ENCODE measurements at places on chromosomes 1 and 21.
A peak's percentile ranks its signal among the peaks of the same experiment; 100 is the strongest.

DNA sequence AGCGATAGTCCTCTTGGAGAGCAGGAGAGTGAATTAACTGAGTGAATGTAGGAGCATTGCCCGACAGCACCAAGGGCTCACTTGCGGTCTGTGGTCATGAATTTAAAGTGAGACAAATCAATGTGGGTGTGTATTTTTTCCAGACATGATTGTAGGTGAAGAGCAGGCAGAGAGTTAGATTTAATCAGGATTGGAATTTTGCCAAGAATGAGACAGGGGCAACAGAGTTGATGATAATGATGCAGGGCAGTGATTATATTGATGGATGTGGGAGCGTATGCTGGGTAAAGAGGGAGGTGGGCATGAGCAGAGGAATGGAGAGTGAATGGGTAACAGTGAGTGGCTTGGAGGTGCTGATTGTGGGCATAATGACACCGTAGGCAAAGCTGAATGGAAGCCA, 20.0 kb upstream of the SYT6 start:
- no peak for DNase-seq

DNA sequence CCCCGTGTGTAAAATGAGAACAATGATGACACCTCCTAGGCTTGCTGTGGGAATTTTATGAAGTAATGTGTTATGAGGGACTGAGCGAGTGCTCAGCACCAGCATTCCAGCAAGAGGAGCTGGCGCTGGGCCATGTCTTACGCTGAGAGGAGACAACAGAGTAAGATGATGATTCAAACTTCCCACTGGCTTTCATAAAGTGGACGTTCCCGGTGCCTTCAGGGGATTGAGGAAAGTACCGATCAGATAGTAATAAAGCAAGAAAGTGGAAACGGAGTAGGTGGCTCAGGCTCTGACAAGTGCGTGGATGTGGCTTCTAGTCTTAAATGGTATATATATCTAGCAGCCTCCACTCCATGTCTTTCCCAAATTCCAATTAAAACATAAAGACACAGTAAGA, 23.8 kb downstream of the EPHA10 start:
- DNase-seq = no peak

DNA sequence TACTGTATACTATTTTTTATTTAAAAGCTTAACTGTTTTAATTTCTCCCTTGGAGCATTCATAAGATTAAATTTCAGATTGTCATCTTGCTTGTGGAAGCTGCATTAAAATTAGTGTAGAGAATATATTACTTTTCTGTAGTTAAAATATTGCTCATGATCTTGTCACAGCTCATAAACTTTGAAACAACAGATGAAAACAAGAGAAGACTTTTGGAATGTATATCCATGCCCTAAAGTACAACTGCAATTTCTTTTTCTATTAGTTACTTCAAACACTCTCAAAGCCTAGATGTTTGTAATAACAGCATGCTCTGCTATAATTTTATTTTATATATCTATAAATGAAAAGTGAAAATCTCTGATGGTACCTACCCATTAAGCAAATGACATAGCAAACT, 155.9 kb downstream of the COL11A1 start:
- DNase-seq = no peak

DNA sequence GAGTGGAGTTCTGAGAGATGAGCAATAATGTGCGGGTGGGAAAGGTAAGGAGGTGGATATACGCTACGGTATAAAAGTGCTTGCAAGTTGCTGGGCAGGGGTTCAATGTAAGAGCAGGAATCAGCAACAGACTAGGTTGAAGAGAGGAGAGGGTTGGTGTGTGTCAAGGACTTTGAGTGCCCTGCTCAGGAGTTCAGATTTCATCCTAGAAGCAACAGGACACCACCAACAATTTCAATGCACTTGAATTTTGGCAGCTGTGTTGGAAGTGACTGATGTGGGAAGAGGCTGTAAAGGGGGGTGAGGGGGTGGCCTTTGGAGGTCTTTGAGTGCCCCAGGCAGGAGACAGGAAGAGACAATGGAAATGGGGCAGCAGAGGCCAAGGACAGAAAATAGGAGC, 57.3 kb downstream of the RHOU start:
- no peak for DNase-seq

- DNase-seq = peak; percentile 42
These were observed 2.0 kb upstream of the C1orf174 start for GRCh38 chr1:3902111-3902511.

- no peak for DNase-seq
These were observed 55.2 kb downstream of the CD247 start for GRCh38 chr1:167463080-167463479.

- DNase-seq = no peak
These were observed 5.1 kb upstream of the MFSD2A start for GRCh38 chr1:39949891-39950290.

- DNase-seq = no peak
These were observed 151.3 kb downstream of the RUNX1 start for GRCh38 chr21:34897828-34898227.

- DNase-seq = no peak
These were observed 13.0 kb upstream of the ELAVL4 start for GRCh38 chr1:50095716-50096115.

DNA sequence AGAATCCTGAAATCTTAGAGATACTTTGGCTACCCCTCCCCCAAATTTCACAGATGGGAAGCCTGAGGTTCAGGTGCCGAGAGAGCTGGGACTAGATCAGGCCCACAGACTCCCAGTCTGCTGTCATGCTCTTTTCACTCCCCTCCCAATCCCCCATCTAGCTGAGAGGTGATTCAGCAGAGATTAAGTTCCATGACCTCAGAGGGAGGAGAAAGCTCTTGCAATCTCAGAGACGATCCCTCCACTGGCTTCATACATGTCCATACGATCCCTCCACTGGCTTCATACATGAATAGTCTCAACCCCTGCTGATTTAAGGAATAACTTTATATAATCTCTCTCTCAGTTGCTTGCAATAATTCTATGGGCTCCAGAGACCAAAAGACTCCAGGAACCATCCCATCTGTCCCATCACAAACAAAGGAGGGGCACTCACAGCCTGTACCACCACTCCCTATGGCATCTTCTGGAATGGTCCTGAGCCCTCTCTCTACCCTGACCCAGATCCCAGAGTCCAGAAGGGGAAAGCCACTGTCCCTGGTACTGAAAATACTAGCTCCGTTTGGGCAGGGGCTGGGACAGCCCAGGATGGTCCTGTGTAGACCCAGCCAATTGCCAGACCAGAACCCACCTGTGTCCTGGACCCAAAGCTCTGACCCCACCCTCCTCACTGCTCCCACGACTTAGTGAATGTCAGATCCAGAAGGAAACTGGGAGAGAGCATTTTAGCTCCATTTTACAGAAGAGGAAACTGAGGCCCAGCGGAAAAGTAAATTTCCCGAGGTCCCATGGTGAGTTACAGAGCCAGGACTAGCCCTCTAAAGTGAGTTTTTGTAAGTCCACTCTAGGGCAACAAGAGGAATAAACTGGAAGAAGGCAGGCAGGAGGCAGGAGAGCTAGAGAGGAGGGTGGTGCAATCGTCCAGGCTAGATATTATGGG, 27.1 kb downstream of the RIMS3 start:
- DNase-seq = no peak

GRCh38 chr1:194644528-194644927, 1458.1 kb upstream of the B3GALT2 start:
- DNase-seq = no peak

DNA sequence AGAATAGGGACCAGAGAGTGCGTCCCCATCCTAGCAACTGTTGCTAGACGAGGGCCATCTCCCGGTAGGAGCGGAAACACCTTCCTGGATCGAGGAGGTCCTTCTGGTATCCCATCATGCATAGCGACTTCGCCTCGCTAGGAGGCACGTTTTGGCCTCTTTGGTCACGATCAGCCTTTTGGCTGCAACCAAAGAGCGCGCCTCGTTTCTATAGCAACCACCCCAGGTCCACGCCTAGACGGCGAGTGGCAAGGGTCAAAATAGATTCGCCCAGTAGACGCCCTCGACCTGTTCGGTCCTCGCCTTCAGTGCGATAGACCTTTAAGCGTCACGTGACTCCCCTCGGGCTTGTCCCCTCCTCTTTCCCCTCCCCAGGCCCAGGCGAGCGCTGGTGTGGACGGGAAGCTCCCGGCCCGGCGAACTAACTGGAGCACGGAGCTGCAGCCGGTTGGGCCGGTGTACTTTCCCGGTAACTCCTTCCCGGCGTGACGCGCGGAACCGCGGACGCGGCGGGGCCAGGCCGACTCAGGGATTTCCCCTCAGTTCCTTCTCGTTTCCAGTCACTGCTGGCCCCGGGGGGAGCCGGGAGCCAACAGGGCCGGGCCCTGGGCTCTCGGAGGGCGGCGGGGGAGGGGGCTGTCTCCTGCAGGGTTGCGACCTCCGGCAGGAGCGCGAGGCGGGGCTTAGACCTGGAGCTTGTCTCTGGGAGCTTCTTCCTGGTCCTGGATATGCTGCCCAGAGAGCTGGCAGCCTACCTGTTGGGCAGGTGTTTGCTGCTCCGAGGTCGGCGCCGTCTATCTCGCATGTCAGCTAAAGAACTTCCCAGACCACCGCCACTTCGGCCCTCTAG, at the start of gene DNAJC16:
DNAJC16 (plus strand) TSS at position 359 of the 850 bp plus-strand sequence. CDS start 2,258 bp downstream, outside the sequence.
- DNase-seq = peak; percentile 99

DNA sequence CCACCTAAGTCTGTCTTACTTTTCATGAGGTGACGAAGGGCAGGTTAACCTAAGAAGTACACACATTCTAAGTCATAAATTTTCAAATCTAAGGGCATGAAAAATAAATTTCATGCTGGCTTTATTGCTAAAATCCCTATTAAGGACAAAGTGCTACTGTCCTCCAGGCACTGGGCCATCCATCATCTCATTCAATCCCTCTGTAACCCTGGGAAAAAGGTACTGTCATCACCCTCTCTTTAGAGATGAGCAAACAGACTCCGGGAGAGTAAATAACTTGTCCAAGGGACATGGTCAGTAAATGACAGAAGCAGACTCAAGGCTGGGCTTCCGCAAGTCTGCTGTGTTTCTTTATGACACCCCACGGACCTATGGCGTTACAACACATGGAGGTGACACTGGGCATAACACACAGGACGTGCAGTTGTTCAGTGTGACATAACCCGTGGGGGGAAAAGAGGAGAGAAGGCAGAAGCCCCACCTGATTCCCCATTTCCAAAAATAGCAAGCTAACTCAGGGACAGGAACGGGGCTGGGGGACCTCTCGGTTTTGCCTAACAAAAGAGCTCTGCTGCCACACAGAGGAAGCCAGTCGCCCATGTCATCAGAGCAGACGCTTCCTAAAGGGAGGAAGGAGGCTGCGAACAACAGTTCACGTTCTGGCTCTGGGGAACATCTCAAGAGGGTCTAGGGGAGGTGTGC, 12.5 kb upstream of the SRM start:
- no peak for DNase-seq

DNA sequence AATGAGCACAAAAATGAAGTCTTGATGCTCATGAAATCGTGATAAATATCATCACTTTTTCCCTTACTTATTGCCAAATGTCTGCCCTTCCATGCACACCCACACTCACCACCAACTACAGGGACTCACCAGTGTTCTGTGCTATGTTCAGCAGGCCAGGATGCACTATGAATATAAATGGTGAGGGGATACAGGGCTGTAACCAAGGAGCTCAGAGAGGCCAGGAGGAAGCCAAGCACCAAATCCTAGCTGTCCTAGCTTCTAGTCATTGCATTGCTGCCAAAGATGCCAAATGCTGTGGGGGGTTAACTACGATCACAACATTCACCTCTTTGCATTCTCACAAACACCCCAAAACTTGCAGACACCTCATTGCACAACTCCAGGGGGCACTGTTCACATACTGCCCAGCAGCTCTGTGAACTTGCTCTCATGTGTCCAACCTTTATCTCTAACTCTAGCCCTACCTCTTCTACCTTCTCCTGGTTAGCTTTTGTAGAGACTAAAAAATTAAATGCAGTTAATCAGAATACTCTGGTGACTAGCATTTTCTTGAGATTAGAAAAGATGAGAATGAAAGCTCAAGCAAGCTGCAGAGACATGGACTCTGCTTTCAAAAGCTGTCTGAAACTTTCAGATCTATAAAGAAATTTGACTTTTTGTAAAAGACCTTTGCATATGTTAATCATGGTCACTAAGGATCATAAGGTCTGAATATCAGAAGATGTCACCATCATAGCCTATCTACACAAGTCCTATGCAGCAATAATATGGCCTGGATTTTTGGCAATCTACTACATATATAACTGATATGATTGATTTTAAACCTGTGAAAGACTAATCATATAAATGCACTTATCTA, 13.9 kb upstream of the KIF14 start:
- no peak for DNase-seq

DNA sequence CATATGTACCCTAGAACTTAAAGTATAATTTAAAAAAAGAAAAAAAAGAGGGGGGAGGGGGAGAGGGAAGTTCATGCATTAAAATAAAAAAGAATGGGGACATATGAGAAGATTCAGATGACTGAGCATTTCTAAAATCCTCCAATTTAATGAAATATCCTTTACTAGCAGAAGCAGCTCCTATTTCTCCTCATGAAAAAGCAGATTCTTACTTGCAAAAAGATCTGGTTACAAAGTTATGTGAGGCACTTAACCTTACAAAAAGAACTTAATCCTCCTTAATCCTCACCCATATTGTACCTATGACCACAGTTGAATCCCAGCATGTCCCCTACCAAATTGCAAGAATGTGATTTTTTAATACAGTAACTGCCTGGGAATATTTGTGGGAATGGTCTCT, 298.5 kb downstream of the SRGAP2C start:
- no peak for DNase-seq
